ENCODE measurements at places on chromosomes 7 and 10.
A peak's percentile ranks its signal among the peaks of the same experiment; 100 is the strongest.

- DNase-seq, result no peak
Measured at GRCh38 chr7:141872931-141873330, 31.6 kb upstream of the PRSS37 start.

DNA sequence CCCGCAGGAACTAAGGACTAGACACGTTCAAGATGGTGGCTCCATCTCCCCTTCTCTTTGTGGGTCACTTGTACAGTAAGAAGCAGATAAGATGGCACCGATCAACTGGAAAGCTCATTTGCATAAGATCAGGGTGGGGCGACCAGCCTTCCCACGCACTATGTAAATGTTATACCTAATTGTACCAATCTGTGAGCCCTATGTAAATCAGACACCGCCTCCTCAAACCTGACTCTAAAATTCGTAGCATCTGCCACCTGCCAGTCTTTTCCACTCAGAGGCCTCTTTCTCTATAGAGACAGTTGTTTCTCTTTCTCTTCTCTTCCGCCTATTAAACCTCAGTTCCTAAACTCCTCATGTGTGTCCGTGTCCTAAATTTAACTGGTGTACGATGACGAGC lies 324.5 kb downstream of the PHF14 start:
- DNase-seq, result no peak

DNA sequence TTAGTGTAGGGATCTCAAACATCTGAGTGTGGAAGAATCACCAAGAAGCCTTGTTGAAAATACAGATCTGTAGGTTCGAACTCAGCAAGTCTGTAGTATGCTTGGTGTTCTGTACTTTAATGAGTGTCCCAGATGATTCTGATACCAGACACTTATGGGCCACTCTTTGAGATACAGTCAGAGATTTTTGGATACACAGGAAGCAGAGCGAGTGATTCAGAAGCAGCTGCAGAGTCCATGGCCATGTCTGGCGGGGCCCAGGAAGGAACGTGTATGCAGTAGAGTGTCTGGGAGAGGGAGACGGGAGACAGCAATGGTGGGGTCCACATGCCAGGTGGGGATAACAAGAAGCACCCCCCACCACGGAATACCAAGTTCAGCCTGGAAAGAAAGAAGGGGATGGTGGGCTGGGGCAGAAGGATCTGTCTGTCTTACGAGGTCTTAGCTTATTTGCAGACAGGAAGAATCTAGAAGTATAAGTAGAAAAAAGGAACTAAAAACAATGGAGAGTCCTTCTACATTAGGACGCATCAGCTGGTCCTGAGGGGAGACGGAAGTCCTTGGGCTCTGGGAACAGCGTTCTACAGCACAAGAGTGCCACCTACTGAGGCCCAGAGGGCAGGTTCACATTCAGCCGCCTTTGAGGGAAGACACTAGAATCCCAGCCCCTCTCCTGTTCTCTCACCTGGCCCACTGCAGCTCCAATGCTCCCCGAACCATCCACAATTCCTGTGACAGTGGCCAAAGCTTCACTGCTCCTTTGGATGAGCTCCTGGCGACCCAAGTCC lies 55.4 kb downstream of the SLC37A3 start:
- peak; percentile 58 for DNase-seq

- DNase-seq, result no peak
Measured at GRCh38 chr10:127186813-127187212, 9.6 kb downstream of the INSYN2A start.

- no peak for DNase-seq
Measured at GRCh38 chr7:155878250-155878649, 66.0 kb upstream of the SHH start.
